Activated T-helper 1 cell treated with anti-CD3 and anti-CD28 coated beads, Interleukin-2, amount 50 U/mL, for 16 hours (primary cell): ENCODE measurements at places on chromosomes 6 and 20.

- no peak for DNase-seq
Observed at GRCh38 chr6:15387118-15387517, 141.2 kb downstream of the JARID2 start.

DNA sequence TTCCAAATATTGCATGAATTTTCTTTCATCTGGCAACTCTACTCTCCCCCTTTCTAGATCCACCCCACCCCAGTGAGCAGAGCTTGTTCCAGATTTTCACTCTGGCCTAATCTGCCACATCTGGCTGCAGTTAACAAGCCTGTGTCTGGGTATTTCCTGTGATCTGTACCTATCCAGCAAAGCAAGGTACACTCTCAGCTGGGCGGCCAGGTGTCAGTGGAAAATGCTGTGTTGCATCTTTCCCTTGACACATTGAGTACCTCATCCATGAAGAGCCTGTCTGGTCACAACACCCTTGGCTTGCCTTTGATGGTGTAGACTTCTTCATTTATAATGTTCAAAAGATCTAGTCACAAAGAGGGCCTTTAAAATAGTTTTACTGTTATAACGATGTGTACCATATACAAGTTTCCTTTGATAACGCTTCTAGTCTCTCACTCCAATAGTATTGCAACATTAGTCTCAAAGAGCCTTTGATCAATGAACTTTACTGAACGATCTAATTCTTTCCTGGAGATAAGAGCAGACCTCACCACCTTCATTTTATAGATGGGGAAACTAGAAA lies 6.0 kb upstream of the RNF182 start:
- no peak for DNase-seq

DNA sequence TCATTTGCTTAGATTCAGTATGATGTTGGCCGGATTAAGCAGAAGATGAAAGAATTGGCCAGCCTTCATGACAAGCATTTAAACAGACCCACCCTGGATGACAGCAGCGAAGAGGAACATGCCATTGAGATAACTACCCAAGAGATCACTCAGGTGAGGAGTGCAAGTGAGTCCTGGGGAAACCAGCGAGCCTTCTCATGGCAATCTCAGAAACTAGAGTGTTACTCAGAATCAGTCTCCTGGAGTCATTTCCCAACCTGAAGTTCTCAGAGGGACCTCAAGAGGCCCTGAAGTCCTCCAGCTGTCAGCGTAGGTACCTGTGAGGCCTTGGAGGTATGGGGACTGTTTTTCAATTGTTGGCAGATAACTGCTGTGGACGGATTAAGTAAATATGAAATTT lies 16.9 kb downstream of the STX16 start:
- no peak for DNase-seq

- DNase-seq: no peak
Observed at GRCh38 chr20:20327746-20328145, 40.2 kb upstream of the INSM1 start.

- no peak for DNase-seq
Observed at GRCh38 chr6:64280569-64280968, 645.0 kb downstream of the PHF3 start.

GRCh38 chr6:37695857-37696219 lies 1.8 kb downstream of the MDGA1 start:
- no peak for DNase-seq

DNA sequence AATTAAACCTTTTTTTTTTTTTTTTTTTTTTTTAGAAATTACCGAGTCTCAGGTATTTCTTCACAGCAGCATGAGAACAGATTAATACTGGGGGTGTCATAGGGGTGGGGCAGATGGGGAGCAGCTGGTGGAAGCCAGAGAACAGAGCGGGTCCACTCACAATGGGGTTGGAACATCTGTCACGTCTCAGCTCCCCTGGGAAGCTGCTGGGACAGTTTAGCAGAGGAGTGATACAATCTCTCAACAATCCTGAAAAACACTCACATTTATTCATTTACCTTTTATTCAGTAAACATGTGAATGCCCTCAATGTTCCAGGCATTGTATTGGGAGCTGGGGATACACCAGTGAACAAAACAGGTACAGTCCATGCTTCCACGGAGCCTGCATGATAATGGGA lies 162.2 kb downstream of the SMOC2 start:
- DNase-seq: no peak

DNA sequence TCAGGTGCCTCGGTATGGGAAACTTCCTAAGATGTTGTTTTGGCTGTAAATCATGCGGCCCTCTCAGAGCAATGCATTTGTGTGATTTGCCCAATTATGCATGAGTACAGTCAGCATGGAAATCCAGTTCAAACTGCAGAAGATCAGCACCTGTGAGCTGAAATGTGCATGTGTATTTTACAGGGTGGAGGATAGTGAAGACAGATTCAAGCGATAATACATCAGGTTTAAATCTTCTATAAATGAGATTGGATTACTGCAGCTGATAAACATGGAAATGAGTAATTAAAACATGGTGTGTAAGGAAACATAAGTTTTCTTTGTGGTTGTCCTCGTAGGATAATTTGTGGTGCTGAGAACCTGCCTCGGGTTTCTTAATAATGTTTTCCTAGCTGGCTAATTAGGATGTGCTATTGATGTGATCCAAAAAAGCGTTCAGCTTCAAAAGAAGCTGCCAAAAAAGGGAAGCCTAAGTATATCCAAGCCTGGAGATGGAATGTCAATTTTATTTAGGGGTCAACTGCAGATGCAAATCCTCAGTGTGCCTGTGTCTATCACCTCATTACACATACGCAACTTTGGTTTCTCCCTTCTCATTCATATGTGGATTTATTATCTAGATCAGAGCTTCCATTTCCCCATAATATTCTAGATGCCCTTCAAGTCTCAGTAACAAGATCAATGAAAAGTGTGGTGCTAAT lies 117.1 kb upstream of the CCDC28A start:
- no peak for DNase-seq

DNA sequence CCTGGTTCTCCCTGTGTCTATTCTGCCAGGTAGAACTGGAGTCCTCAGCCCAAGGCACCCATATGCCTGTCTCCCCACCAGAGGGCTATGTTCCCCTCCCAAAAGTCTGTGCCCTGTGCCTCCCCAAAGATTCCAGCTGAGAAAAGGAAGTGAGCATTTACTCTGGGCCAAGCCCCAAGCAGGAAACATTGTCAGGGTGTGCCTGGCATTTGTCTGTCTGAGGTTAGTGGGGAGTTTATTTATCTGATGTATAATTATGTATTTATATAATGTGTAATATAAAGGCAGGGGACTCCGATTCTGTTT lies 5.6 kb downstream of the GDF5 start:
- no peak for DNase-seq

DNA sequence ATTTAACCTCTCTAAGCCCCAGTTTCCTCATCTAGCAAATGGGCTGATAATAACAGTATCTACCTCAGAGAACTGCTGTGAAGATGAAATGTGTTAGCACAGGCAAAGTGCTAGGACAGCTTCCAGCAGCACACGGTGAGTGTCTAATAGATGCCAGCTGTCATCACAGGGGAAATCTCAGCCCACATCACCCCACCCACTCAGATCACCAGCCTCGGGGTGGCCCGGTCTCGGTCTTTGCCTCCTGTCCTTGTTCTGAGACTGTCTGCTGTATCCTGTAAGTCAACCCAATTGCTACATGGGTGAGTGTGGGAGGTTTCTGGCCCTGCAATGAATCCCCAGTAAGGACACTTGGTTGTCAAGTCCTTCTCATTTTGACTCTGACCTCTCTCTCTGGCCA lies 99.5 kb upstream of the ZNFX1 start:
- no peak for DNase-seq

DNA sequence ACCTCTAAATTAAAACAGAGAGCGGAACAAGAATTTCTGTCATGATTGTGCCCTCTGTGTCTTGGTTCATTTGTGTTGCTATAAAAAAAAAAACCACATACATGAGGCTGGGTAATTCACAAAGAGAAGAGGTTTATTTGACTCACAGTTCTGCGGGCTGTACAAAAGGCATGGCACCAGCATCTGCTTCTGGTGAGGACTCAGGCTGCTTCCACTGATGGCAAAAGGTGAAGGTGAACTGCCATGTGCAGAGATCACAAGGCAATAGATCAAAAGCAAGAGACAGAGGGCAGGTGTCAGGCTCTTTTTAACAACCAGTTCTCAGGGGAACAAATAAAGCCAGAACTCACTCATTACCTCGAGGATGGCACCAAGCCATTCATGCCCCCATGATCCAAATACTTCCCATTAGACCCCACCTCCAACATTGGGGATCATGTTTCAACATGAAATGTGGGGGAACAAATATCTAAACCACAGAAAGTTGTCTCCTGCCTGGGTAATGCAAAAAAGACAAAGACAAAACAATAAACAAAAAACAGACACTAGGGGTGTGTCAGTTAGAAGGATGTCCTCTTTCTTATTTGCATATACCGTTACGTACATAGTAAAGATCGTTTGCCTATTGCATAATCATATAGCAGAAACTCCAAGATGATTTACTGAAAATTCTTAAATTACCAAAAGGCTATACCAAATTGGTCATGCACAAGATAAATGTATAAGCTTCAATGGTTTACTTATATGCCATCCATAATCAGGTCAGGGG lies 17.0 kb downstream of the SERPINB9 start:
- DNase-seq: no peak

DNA sequence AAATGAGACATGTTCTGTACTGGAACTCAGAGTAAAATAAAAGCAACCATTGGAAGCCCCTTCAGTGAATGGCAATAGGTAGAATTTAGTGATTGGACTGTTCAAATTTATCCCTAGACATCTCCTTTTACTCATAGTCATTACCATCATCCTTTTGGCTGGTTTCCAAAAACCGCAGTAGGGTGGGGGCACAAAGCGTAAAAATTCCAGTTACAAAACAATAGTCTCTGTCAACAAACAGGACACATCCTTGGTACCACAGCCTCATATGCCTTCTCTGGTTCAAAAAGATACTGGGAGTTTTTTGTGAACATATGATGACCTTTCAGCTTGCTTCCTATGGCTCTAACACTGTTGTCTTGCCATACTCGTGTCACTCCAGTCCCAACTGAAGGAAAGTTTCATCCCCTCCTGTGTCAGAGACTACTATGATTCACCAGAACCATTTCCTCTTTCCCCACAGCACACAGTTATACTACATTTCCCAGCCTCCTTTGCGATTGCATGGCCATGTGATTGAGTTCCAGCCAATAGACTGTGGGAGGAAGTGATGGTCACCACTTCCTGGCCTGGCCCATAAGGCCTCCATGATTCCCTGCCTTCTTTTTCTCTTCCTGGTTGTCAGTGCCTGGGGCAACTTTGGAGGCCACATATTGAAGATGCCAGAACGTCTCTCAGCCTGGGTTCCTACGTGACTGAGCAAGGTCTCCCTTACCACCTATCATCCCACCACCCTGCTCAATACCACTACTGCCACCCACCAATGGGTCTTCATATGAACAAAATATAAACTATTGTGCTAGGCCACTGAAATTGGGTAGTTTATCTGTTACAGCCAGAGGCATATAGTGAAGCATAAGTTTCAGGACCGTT lies 162.4 kb downstream of the ID4 start:
- no peak for DNase-seq

- no peak for DNase-seq
Observed at GRCh38 chr20:48092596-48093280, 307.5 kb upstream of the SULF2 start.

GRCh38 chr6:25407431-25407830 lies 128.3 kb downstream of the CARMIL1 start:
- no peak for DNase-seq

GRCh38 chr20:57450419-57450818 lies 59.2 kb downstream of the RBM38 start:
- no peak for DNase-seq

- DNase-seq: no peak
Observed at GRCh38 chr6:159505140-159505922, 187.7 kb downstream of the SOD2 start.

- DNase-seq: peak; percentile 24
Observed at GRCh38 chr6:30163090-30163917, at the start of gene TRIM15. TSS of gene TRIM15 (plus strand) at chr6:30163546. CDS start at chr6:30163685, 139 bp downstream.

- no peak for DNase-seq
Observed at GRCh38 chr20:61953037-61954021, 112.4 kb downstream of the TAF4 start.

DNA sequence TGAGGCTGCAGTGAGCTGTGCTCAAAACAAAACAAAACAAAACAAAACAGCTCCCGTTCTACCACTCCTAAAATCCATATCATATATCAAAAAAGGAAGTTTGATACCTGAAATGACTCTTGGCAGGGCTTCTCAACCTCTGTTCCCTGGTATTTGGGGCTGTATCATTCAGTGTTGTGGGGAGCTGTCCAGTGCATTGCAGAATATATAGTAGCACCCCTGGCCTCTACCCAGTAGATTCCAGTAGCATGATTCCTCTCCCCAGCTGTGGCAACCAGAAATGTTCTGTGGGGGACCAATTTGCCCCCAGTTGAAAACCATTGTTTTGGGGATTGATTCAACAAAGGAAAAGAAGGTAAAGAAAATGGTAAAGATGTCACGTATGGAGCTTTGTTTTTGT lies 238.9 kb downstream of the PRL start:
- DNase-seq: no peak

GRCh38 chr6:82963191-82963925 lies 102.3 kb downstream of the UBE3D start:
- DNase-seq: no peak

- DNase-seq: peak; percentile 9
Observed at GRCh38 chr6:169722362-169723199, 1.7 kb downstream of the PHF10 start.

- DNase-seq: no peak
Observed at GRCh38 chr6:53119349-53119748, 29.3 kb downstream of the GCM1 start.

- no peak for DNase-seq
Observed at GRCh38 chr6:73491377-73491776, 29.5 kb downstream of the EEF1A1 start.

GRCh38 chr20:7702141-7702540 lies 238.1 kb downstream of the HAO1 start:
- no peak for DNase-seq

DNA sequence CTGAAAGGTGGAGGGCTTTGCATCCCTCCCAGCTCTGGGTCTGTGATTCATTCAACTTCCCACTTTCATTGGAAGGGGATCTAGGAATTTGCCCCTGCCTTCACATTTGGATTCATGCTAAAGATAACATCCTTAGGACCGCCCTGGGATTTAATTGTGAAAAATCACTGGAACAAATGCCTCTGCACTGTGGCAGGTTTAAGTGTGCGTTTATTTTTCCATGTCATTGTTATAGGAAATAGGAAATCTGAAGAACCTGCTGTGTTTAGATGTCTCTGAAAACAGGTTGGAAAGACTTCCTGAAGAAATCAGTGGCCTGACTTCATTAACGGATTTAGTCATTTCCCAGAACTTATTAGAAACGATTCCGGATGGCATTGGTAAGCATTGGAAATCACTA lies 104.7 kb downstream of the LRRC1 start:
- no peak for DNase-seq

- DNase-seq: peak; percentile 13
Observed at GRCh38 chr20:3889489-3890397, 556 bp downstream of the PANK2 start.

GRCh38 chr6:112298021-112298745 lies 43.8 kb upstream of the LAMA4 start:
- no peak for DNase-seq

GRCh38 chr6:163347021-163347446 lies 67.5 kb upstream of the QKI start:
- DNase-seq: no peak
